ENCODE measurements at places on chromosomes 11 and 22.

DNA sequence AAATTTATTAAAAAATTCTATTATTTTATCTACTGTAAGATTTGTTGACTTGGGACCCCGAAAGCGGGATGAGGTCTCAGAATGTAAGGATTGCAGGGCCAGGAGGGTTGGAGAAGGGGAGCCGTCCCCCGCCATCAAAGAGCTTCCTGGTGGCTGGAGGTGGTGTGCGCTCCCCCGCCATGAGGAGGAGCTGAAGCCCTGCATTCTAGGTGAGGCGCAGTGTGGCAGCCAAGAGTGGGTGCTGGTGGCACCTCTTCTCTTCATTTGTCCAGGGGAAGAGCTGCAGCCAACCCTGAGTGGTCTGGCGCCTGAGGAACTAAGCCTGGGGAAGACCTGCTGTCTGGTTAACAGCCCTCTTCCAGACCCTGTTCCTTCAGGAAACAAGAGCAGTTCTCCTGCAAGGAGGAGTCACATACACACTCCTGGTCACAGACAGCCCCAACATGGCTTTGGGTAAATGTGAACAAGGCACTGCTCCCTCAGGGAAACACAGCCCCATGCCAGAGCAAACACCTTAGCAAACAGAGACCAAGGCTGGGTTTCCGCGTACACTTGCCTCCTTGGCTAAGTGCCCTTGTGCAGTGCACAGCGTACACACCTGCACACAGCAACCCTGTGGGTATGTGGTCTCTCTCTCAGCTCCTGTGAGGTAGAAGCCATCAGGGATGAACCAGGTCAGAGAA is 17.3 kb downstream of the RTN4RL2 start:
- no peak for DNase-seq

GRCh38 chr11:111925953-111926352 is 7.2 kb downstream of the C11orf52 start:
- no peak for DNase-seq

- DNase-seq: no peak
These were observed 1085.3 kb downstream of the DLG2 start for GRCh38 chr11:84541731-84542340.

GRCh38 chr11:60357771-60358170 is 20.6 kb upstream of the MS4A7 start:
- no peak for DNase-seq

GRCh38 chr11:129089279-129089678 is 102.8 kb downstream of the ARHGAP32 start:
- DNase-seq: no peak

Data from AG04449 (cell line).